Right lung (tissue), 10 donors: ENCODE measurements at places on chromosomes 3 and 15. TPM values are rescaled to one million over a fixed set of nuclear protein-coding genes. Genes with fewer than 3 reads are reported as not detected.

Gene TMEM158
- polyA plus RNA-seq, result 2.0 TPM

Gene KBTBD13
- 0.89 TPM for polyA plus RNA-seq

Gene FBLN2
- 24.9 TPM for polyA plus RNA-seq

Gene GPR62
- 0.18 TPM for polyA plus RNA-seq

Gene TRIP4
- 41.8 TPM for polyA plus RNA-seq

Gene C3orf85
- not detected for polyA plus RNA-seq

Gene ANKRD63
- not detected for polyA plus RNA-seq

Gene CSPG5
- 1.2 TPM for polyA plus RNA-seq

Gene LNP1
- 12.8 TPM for polyA plus RNA-seq

Gene TATDN2
- 36.1 TPM for polyA plus RNA-seq

Gene NEK10
- polyA plus RNA-seq, result 6.5 TPM

Gene CLN6
- 28.5 TPM for polyA plus RNA-seq

Gene WWTR1
- 69.2 TPM for polyA plus RNA-seq

Gene HHATL
- polyA plus RNA-seq, result 1.7 TPM

Gene PLA2G4F
- polyA plus RNA-seq, result 4.2 TPM

Gene ANKRD34C
- not detected for polyA plus RNA-seq

Gene PDCD7
- 29.6 TPM for polyA plus RNA-seq

Gene FSTL1
- polyA plus RNA-seq, result 561 TPM

Gene ATXN7
- 27.5 TPM for polyA plus RNA-seq

Gene RARRES1
- 65.4 TPM for polyA plus RNA-seq

Gene DNAH12
- polyA plus RNA-seq, result 6.1 TPM

Gene EFCC1
- 9.0 TPM for polyA plus RNA-seq

Gene NKTR
- polyA plus RNA-seq, result 202 TPM

Gene SI
- not detected for polyA plus RNA-seq

Gene MB21D2
- polyA plus RNA-seq, result 5.2 TPM

Gene CYP8B1
- polyA plus RNA-seq, result 0.17 TPM

Gene SLC7A14
- polyA plus RNA-seq, result 0.36 TPM

Gene GNAI2
- 256 TPM for polyA plus RNA-seq

Gene CELSR3
- polyA plus RNA-seq, result 0.56 TPM

Gene PAK6
- polyA plus RNA-seq, result 8.8 TPM

Gene GPR160
- 15.0 TPM for polyA plus RNA-seq

Gene NECTIN3
- 88.0 TPM for polyA plus RNA-seq

Gene DIPK2A
- polyA plus RNA-seq, result 42.5 TPM

Gene VWA5B2
- 1.4 TPM for polyA plus RNA-seq

Gene ITPKA
- 1.3 TPM for polyA plus RNA-seq

Gene FEZF2
- polyA plus RNA-seq, result not detected

Gene ATP2B2
- not detected for polyA plus RNA-seq

Gene NOX5
- 0.33 TPM for polyA plus RNA-seq

Gene APOD
- polyA plus RNA-seq, result 6.3 TPM

Gene ZSCAN29
- polyA plus RNA-seq, result 31.9 TPM

Gene CHRNA7
- 19.1 TPM for polyA plus RNA-seq

Gene PLCH1
- 23.2 TPM for polyA plus RNA-seq

Gene GOLGA6B
- polyA plus RNA-seq, result 0.13 TPM

Gene SERINC4
- 0.87 TPM for polyA plus RNA-seq

Gene GPR156
- 2.4 TPM for polyA plus RNA-seq

Gene IL17RB
- polyA plus RNA-seq, result 13.3 TPM

Gene CPN2
- polyA plus RNA-seq, result not detected
